Breast epithelium (tissue), 4 donors: ENCODE measurements at places on chromosomes 11 and 22.

DNA sequence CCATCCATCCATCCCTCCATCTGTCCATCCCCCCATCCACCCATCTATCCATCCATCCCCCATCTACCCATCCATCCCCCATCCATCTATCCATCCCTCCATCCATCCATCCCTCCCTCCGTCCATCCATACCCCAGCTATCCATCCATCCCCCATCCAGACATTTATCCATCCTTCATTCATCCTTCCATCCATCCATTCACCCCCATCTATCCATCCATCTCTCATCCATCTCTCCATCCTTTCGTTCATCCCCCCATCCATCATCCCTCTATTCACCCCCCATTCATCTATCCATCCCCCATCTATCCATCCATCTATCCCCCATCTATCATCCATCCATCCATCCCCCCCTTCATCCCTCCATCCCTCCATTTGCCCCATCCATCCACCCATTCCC, 97.5 kb downstream of the MPPED1 start:
- H3K27ac ChIP-seq, result no peak overlapping the region
- H3K4me3 ChIP-seq, result no peak overlapping the region
- DNase-seq, result no peak
- no peaks in the 10 kb centered on the region for H3K4me1 ChIP-seq
- no peaks in the 10 kb centered on the region for H3K36me3 ChIP-seq

DNA sequence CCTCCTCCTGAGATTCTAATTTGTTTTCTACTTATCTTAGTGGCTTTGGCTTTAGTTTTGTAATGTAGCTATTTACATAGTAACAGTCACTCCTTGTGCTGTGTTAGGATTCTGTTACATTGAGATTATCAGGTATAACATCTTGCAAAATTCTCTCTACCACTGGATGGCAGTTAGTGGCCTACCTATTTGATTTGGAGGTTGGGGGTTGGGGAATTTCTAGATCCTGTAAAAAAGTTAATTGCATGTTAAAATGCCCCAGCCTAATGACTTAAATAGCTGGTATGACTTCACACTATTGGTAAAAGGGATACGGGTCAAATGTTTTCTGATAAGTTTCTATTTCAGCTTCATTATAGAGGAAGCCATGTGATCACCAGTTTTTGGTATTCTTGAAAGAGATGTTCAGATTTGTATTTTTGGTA, 2.8 kb downstream of the GRK3 start:
- no peaks in the 10 kb centered on the region for H3K27me3 ChIP-seq
- H3K4me3 ChIP-seq, result no peak overlapping the region
- H3K36me3 ChIP-seq, result no peaks in the 10 kb centered on the region
- H3K4me1 ChIP-seq, result peaks cover 8% of the 10 kb centered on the region
- no peak for DNase-seq

GRCh38 chr11:115672999-115673411, 168.8 kb upstream of the CADM1 start:
- H3K36me3 ChIP-seq, result no peaks in the 10 kb centered on the region
- H3K27ac ChIP-seq, result no peak overlapping the region
- no peak overlapping the region for H3K4me3 ChIP-seq
- no peaks in the 10 kb centered on the region for H3K4me1 ChIP-seq

DNA sequence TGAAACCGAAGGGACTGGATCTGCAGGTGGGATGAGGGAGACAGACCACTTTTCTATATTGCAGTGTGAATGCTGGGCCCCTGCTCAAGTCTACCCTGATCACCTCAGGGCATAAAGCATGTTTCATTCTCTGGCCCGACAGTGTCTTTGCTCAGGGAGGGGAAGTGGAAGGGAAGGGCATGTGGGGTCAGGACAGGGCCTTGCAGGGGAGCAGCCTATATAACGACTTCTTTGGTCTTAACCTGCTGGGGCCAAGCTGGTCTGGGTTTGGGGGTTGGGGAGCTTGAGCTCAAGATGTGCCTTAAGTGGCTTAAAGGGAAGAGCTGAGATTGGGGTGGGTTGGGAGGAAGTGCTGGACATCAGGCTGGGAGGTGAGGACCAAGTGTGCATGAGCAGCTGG, 86.4 kb downstream of the GDPD4 start:
- H3K4me3 ChIP-seq, result no peak overlapping the region
- DNase-seq, result no peak
- H3K36me3 ChIP-seq, result no peaks in the 10 kb centered on the region
- H3K4me1 ChIP-seq, result no peaks in the 10 kb centered on the region

- no peaks in the 10 kb centered on the region for H3K36me3 ChIP-seq
- H3K27ac ChIP-seq, result peak overlapping the region; percentile 79
- peak overlapping the region; percentile 12 for H3K4me3 ChIP-seq
- H3K4me1 ChIP-seq, result no peaks in the 10 kb centered on the region
- peak; percentile 48 for DNase-seq
Measured at GRCh38 chr11:134120921-134121526, 52.2 kb downstream of the JAM3 start.

DNA sequence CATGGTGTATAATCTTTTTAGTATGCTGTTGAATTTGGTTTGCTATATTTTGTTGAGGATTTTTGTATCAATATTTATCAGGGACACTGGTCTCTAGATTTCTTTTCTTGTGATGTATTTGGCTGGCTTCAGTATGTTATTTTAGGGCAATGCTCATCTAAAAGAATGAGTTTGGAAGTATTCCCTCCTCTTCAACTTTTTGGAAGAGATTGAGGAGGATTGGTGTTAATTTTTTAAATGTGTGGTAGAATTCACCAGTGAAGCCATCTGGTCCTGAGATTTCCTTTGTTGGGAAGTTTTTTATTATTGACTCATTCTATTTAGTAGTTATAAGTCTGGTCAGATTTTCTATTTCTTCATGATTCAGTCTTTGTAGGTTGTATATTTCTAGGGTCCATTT, 22.1 kb upstream of the SPATA19 start:
- H3K27me3 ChIP-seq, result no peaks in the 10 kb centered on the region
- no peaks in the 10 kb centered on the region for H3K36me3 ChIP-seq
- H3K4me3 ChIP-seq, result no peak overlapping the region
- no peak overlapping the region for H3K27ac ChIP-seq

- no peaks in the 10 kb centered on the region for H3K4me1 ChIP-seq
- no peak overlapping the region for H3K4me3 ChIP-seq
- H3K27ac ChIP-seq, result no peak overlapping the region
- no peak for DNase-seq
- no peaks in the 10 kb centered on the region for H3K36me3 ChIP-seq
Measured at GRCh38 chr11:103673773-103674172, 362.7 kb upstream of the DDI1 start.

DNA sequence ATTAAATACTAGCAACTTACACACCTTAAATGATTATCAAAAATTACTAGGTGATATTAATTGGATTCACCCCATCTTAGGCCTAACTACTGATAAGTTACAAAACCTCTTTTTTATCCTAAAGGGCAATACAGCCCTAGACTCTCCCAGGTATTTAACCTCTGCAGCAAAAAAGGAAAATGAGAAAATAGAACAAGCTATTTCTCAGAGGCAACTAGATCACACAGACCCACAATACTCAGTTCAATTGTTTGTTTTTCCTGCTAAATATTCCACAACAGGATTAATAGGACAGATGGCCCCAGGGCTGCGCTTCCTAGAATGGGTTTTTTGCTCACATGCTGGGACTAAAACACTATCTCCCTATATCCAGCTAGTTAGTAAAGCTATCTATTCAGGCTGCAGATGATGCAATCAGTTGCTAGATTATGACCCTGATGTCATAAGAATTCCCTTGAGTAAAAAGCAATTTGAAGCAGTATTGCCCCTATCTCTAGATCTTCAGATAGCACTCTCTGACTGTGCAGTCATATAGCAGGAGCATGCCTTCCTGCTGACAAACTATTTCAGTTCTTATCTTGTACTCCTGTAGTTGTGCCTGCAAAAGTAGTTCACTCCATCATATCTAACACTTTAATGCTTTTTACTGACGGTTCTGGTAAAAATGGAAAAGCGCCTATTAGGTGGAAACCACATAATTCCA, 1595.5 kb upstream of the TENM4 start:
- H3K4me3 ChIP-seq, result no peak overlapping the region
- H3K36me3 ChIP-seq, result no peaks in the 10 kb centered on the region
- no peak for DNase-seq
- no peaks in the 10 kb centered on the region for H3K4me1 ChIP-seq

DNA sequence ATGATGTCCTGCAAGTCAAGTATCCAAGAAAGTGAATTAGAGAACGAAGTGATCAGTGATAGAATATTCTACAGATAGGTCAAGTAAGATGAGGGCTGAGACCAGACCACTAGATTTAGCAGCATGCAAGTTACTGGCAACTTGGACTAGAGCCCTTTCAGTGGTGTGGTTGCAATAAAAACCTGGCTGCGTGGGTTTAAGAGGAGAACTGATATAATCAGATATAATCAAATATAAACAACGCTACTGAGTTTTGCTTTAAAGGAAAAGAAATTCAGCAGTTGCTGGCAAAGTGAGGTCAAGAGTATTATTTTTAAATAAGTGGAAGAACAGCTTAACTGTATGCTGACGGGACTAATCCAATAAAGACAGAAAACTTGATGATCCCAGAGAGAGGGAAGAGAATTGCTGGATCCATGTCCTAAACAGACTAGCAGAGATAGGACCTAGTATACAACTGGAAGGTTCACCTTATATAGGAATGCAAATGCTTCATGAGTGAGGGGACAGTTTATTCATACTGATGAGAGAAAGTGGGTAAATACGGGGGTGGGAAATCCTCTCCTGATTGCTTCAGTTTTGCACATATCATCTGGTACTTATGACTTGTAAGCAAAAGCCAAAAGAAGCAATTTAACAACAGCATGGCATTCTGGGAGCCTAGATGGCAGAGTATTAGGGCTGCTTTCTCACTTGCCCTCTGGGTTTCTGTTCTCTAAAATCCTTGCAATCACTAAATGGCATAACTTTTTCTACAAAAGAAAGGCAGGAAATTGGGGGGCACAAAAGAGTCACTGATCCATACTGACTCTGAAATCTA, 146.2 kb downstream of the RBFOX2 start:
- peak overlapping the region; percentile 32 for H3K27ac ChIP-seq
- no peak for DNase-seq
- H3K4me1 ChIP-seq, result peaks cover 14% of the 10 kb centered on the region
- H3K27me3 ChIP-seq, result no peaks in the 10 kb centered on the region

- no peak overlapping the region for H3K4me3 ChIP-seq
- no peaks in the 10 kb centered on the region for H3K36me3 ChIP-seq
- H3K27ac ChIP-seq, result no peak overlapping the region
- no peak for DNase-seq
Measured at GRCh38 chr22:39525658-39525975, 5.3 kb downstream of the ATF4 start.

DNA sequence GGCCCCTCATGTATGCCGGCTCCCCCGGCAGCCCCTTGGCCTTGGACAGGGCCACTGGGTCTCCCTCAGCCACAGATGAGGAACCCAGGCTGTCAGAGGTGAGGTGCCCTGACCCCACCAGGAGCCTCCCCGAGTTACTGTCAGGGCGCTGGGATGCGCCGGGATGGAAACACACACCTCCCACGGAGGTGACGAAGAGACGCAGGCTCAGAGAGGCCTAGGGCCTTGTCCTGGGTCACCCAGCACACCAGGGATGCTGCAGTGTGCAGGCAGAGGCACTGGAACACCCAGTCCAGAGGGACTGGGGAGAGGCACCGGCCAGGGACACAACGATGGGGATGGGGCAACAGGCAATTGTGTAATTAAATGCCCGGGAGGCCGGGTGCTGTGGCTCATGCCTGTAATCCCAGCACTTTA, 81.2 kb upstream of the PRR5 start:
- peaks cover 48% of the 10 kb centered on the region for H3K27me3 ChIP-seq
- H3K27ac ChIP-seq, result peak overlapping the region; percentile 43
- no peak for DNase-seq
- no peak overlapping the region for H3K4me3 ChIP-seq
- H3K36me3 ChIP-seq, result no peaks in the 10 kb centered on the region
- no peaks in the 10 kb centered on the region for H3K4me1 ChIP-seq

DNA sequence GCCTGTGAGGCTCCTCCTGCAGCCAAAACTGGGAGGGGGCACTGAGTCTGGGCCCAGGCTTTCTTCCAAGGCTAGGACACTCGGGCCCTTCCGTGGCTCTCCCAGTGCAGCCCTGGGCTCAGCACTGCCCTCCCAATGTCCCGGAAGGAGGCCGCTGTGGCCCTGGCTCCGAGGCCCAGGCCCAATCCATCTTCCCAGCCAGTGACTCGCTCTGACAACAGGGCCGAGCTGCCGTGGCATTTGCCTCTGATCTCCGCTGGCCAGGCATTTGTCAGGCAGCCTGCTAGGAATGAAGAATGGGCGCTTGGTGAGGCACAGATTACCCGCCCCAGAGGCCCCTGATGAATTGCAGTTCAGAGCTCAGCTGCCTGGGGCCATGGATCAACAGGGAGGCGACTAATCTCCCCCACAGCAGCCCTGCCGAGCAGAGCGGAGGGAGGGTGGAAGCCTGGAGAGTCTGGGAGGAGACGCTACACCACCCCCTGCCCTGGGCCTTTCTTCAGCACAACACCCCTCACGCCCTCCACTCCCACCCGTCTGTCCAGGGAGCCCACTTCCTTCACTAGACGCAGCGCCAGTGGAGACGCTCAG, 8.3 kb downstream of the FXYD2 start:
- no peaks in the 10 kb centered on the region for H3K36me3 ChIP-seq
- no peaks in the 10 kb centered on the region for H3K27me3 ChIP-seq
- no peak overlapping the region for H3K4me3 ChIP-seq
- no peak for DNase-seq

DNA sequence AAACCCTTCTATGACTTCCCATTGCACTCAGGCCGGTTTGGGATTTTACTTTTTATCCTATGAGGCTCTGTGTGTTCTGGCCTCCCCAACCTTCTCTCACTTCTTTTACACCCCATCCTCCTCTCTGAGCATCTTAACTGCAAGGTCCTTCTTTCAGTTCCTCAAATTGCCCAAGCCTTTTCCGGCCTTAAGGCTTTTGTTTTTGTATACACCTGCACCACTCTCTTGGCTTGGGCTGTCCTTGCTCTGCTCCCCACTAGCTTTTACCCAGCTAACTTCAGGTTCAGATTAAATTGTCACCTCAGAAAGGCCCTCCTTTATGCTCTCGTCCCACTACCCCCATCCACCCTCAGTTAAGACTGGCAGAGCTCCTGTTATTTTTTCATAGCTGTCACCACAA, 55.5 kb downstream of the FAM83F start:
- no peaks in the 10 kb centered on the region for H3K27me3 ChIP-seq
- no peaks in the 10 kb centered on the region for H3K36me3 ChIP-seq
- H3K4me1 ChIP-seq, result peaks cover 7% of the 10 kb centered on the region

GRCh38 chr22:43532301-43533155, 120.7 kb downstream of the MPPED1 start:
- no peaks in the 10 kb centered on the region for H3K27me3 ChIP-seq
- no peak overlapping the region for H3K27ac ChIP-seq
- no peak for DNase-seq

DNA sequence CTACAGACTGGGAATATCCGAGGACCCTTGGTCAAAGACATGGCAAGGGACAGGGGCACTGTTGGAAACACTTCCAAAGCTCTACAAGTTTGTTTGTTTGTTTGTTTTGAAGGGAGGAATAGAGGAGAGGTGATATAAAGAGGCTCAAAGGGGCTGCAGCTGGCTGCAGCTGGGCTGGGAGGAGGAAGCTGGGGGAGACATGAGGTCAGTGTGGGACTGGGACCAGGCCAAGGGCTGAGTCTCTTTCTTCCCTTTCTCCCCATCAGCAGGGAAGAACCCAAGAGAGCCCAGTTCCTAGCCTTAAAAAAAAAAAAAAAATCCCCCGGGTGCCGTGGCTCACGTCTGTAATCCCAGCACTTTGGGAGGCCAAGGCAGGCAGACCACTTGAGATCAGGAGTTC, 5.0 kb downstream of the RHOG start:
- H3K4me3 ChIP-seq, result no peak overlapping the region
- no peak overlapping the region for H3K27ac ChIP-seq
- DNase-seq, result no peak
- no peaks in the 10 kb centered on the region for H3K4me1 ChIP-seq
